ENCODE measurements at places on chromosomes 4 and X.

DNA sequence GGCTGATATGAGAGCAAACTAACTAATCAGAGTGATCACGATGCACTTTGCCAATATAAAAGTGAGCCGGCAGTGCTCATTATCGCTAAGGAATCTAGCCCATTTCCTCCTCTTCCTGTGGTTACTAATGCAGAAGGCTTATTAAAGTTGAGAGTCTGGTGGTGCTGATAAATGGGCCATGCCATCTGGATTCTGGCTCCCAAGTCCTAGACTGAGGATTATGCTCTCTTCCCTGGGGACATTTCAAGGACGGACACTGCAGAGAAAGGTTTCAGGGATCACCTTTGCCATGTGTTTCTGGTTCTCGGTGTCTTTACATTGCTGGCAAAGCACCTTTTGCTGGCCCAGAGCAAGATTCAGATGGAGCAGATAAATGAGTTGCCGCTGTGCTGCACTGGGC lies 85.3 kb downstream of the RTL5 start:
- no peak for DNase-seq

DNA sequence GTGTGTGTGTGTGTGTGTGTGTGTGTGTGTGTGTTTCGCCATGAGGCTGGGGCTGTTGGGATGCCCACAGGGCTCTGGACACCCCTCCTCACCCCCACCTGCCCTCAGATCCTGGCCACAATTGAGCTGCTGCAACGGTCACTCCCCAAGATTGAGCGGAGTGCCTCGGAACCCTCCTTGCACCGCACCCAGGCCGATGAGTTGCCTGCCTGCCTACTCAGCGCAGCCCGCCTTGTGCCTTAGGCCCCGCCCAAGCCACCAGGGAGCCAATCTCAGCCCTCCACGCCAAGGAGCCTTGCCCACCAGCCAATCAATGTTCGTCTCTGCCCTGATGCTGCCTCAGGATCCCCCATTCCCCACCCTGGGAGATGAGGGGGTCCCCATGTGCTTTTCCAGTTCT lies 10.2 kb downstream of the ARAF start:
- DNase-seq: no peak

GRCh38 chr4:16461362-16461761 lies 235.1 kb upstream of the TAPT1 start:
- DNase-seq: no peak

GRCh38 chr4:88010966-88011365 lies 3.5 kb downstream of the PKD2 start:
- DNase-seq: no peak
